ENCODE measurements at places on chromosomes 12 and 14.

DNA sequence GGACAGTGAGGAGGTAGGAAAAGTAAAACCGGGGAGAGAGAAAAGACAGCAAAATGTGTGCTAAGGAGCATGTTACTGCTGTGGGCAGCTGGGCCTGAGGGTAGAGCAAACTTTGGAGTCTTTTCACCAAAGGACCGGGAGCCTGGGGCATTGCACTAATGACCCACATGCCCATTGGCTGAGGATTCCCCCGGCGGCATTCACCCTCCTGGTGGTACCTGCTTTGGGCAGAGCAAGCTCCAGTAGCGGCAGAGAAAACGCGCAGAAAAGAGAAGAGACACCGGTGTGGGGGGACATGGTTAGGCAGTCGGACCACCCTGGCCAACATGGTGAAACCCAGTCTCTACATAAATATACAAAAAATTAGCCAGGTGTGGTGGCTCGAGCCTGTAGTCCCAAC lies 83.4 kb upstream of the ESRRB start:
- DNase-seq, result no peak

- DNase-seq, result no peak
Measured at GRCh38 chr12:72141381-72141780, 130.8 kb upstream of the TRHDE start.

- DNase-seq, result no peak
Measured at GRCh38 chr12:70910666-70911065, 9.9 kb downstream of the PTPRR start.

DNA sequence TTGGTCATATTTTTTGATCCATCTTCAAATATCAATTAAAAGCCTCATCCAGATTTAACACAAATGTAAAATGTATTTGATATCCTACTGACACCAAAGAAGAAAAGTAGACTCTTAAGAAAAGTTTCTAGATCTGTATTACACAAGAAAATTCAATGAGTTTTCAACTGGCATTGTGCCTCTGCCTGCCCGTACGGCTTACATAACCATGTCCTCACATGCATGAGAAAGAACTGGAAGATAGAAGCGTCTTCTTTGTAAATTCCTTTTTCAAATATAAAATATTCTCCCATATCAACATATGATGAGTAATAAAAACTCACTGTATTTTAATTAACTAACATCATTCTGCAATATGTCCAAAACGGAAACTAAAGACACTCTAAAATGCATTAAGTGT lies 7.2 kb downstream of the ANKS1B start:
- no peak for DNase-seq

- no peak for DNase-seq
Measured at GRCh38 chr14:77275601-77276017, 4.6 kb upstream of the NGB start.

GRCh38 chr12:117124421-117125271 lies 25.4 kb upstream of the TESC start:
- no peak for DNase-seq

- no peak for DNase-seq
Measured at GRCh38 chr12:104575442-104576186, 118.9 kb downstream of the CHST11 start.

DNA sequence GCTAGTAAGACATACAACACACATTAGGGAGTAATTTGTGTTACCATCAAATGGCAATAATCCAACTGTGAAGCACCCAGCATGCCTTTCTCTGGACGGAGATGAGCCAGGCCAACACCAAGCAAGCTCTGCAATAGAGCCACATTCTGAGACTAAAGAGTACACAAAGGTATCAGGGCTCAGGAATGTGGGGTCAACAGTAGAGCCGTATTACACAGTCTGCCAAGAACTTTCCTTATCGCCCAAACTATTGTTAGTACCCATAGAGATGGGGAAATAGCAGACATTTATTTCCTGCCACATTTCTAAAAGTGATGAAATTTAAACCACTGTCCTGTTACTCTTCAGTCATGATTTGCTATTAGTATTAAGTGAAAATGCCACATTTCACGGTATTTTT lies 113.7 kb downstream of the BMP4 start:
- DNase-seq, result no peak

GRCh38 chr14:75448209-75448608 lies 20.4 kb downstream of the JDP2 start:
- no peak for DNase-seq

DNA sequence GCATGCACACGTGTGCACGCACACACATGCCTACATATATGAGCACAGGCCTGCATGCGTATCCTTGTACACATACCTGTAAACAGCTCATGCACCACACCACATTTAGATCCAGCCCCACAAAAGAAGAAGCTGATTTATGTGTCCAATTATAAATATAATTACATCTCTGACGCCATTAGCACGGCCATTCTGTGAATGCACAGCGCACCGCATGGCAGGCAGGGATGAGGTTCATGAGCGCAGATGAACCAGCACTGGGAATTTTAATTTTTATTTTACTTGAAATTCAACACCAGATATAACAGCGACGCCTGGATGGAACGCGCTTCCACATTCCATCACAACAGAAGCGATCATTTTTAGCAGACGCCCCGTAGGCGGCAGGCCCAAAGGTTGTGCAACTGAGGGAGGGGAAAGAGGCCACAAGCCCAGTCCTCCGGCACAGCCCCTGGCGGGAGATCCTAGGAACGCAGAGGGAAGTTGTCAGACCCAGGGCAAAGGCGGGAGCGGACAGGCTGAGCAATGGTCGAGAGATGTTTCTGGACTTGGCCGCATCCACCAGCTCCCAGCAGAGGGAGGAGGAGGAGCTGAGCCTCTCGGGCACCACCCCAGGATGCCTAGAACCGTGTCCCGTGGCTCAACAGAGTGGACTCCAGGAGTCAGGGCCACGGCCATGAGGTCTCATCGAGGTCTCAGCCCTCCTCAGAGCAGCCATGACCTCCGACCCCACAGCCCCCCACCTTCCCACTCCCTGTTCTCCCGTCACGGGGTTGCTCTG lies 37.9 kb upstream of the GALNT9 start:
- no peak for DNase-seq

DNA sequence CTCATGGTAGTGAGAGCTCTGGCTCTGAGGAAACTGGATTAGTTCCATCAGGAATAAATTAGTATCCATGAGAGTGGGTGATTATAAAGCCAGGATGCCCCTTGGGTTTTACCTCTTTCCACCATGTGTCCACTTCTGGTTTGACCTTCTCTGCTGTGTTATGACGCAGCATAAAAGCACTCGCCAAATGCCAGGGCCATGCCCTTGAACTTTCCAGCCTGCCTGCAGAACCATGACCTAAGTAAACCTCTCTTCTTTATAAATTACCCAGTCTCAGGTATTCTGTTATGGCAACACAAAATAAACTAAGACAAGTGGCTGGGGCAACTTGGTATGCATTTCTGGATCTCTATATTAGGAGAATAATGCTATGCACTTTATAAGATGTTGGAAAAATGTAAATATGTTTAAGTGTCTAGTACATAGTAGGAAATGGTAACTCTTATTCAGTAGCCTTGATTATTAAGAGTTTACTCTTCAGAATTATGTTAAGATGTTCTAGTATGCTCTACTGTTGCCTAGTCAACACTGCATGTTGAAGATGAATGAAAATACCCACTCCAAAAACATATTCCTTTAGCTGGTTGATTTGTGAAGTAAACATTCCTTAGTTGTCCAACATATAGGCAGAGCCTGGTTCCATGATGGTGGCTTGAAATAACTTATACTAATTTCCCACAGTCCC lies 455.6 kb upstream of the TMPO start:
- no peak for DNase-seq

DNA sequence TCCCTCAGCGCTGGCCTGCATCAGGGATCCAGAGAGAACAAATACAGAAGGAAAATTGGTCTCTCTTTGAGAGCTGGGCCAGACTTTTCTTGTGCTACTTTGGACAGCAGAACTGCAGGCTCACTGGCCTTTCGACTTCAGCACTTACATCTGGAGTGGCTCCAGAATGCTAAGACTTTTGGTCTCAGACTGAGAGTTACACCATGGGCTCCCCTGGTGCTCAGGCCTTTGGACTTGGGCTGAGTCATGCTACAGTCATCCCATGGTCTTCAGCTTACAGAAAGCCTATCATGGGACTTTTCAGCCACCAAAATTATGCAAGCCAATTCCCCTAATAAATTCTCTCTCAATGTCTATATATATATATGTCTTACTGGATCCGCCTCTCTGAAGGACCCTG lies 9.0 kb upstream of the CD163 start:
- DNase-seq, result no peak

DNA sequence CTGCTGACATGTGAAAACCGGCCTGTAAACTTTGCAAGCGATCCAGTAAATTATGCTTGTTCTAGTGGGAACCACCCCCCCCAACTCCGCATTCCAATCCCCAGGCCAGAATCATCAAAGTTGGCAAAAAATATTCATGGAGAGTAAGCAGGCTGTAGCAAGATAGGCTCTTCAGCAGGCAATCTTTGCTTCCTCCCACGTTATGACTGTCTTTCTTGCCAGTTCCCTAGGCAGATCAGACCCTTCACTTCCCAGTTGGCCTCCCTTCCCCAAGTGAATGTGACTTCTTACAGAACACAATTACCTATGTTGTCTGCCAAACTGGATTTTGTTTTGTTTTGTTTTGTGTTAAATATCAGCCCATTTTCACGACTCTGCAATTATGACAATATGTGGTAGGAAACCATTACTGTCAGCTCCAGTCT lies 1.2 kb upstream of the PTGER2 start:
- DNase-seq, result no peak

GRCh38 chr12:120625557-120626419 lies 14.6 kb upstream of the CABP1 start:
- no peak for DNase-seq

- DNase-seq, result no peak
Measured at GRCh38 chr14:95363468-95363954, 43.8 kb upstream of the CLMN start.

DNA sequence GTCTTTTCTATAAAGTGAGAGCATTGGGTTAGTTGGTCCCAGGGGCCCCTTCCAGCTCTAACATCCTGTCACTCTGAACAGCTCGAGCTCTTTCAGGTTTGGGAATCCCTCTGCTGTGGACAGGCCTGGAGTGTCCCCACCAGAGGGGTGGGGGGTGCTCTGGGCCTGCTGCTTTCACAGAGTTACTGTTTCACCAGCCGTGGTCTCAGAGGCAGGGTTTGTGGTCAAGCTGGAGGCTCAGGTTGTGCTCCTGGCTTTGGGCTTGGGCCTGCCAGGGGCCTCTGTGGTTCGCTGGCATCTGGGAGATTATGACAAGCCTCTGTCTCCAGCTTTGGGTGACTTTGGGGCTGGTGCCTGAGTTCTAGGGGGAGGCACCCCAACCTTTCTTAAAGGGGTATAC lies 59.6 kb downstream of the FBXL14 start:
- no peak for DNase-seq

DNA sequence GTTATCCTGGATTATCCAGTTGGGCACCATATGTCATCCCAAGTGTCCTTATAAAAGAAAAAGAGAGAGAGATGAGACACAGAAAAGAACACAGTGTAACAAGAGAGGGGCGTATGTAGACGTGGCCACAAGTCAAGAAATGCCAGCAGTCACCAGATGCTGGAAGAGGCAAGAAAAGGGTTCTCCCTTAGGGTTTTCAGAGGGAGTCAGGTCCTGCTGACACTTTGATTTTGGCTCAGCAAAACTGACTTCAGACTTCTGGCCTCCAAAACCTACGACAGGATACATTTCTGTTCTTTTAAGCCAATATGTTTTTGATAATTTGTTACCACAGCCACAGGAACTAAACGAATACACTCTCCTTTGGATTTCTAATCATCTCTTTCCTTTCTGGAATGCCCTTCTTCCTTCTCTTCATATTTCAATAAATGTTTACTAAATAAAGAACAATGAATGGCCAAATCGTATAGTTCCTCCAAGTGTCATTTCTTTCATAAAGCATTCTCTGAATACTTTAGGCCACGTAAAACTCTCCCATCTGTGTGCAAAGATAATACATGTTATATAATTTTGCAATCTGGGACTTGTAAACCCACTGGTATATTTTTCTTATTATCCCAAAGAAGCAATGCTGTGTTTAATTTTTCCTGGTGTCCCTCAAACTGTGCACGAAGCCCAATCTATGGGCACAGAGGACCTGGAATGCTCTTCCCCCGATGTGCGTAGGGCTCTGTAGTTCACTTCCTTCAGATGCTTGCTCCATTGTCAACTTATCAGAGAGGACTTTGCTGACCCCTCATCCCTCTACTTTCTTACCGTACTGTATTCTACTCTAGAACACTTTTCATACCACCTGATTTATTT lies 303.6 kb downstream of the CEP128 start:
- no peak for DNase-seq

DNA sequence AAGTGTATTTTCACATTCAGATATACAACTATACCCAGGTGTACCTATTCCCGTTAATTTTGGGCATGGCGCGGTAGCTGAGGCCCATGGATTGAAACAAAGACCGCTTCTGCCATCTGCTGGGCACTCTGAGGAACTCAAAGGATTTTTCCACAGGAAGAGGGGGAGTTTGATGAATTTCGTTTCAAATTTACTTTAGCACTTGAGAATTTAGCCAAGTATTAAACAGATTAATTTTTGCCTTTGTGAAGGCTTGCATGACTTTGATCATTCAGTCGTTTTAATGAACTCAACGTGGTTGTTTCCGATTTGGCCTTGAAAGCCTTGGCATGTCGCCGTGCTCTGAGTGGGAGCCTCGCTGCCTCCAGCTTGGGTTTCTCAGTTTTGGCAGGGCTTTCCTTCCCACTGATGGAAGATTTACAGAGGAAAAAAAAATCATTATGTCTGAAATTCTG lies 153.2 kb upstream of the DDHD1 start:
- no peak for DNase-seq

DNA sequence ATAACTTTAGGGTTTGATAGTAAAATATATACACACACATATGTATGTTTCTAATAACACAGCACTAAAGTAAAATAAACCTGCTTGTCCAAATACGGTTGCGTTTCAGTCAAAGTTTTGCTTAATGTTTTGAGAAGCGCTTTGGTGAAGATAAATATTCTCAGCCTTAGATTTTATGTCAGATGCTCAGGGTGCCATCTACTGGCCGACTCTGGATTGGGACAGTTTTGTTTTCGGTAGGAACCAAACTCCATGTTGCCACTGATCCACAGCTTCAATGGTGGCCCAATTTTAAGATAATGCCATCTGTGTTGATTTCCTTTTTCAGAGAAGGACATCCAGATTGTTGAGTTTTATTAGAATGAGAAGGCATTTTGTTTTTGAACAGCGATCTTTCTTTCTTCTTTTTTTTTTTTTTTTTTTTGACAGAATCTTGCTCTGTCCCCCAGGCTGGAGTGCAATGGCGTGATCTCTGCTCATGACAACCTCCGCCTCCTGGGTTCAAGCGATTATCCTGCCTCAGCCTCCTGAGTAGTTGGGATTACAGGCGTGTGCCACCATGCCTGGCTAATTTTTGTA lies 43.1 kb downstream of the LLPH start:
- peak; percentile 20 for DNase-seq

DNA sequence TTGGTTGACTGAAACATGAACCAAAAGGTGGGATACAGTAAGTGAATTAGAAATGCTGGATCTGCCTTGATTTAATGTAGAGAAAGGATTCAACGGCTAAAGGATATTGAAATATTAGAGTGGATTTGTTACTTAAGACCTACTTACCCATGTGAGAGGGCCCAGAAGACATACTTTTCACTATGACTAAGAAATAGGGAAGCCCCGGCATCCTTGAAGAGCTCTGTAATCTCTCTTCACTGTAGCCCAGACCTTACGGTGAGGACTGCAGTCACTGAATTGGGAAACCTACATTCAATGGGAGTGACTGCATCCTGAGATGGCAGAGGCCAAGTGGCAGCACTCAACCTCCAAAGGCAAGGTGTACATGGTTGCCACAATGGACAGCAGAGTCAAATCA lies 52.5 kb downstream of the KANSL2 start:
- no peak for DNase-seq
